ENCODE measurements at places on chromosomes 7 and 10.

GRCh38 chr7:127717502-127718339 is 65.7 kb downstream of the SND1 start:
- peak; percentile 10 for DNase-seq

GRCh38 chr10:44828508-44829142 is 82.5 kb upstream of the TMEM72 start:
- DNase-seq: no peak

DNA sequence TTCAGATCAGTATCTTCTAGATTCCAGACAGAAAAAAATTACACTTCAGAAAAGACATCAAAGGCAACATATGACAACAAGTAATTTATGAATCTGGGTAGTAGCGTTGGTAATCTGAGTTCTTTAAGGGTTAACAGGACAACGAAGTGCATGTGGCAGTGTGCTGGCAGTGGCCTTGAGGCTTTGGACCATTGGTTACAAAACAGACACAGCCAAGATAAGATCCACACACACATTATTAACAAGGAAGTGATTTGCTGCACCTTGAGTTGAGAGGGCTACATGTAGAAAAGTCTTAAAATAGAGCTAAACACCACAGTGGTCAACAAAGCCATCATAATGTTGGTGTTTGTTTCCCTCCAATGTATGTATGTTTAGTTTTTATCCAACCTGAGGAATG is 40.6 kb downstream of the AKR1D1 start:
- no peak for DNase-seq

DNA sequence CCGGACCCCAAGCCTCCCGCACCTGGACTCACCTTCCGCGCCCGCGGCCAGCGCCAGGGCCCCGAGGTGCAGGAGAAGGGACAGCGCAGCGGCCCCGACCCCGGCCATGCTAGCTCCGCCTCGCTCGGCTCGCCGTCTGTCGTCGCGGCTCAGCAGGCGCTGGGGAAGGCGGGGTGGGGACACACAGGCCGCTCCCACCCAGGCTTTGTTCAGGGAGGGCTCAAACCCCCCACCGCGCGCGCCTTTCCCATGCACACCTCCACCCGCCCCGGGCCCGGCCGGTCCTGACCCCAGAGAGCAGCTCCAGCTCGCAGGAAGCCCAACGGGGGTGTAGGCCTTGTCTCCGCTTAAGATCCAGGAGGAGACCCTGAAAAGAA is at the start of gene KCP:
Gene KCP (minus strand): TSS at position 141 of the 377 bp plus-strand sequence. CDS start 33 bp downstream, at position 108.
- DNase-seq: no peak

DNA sequence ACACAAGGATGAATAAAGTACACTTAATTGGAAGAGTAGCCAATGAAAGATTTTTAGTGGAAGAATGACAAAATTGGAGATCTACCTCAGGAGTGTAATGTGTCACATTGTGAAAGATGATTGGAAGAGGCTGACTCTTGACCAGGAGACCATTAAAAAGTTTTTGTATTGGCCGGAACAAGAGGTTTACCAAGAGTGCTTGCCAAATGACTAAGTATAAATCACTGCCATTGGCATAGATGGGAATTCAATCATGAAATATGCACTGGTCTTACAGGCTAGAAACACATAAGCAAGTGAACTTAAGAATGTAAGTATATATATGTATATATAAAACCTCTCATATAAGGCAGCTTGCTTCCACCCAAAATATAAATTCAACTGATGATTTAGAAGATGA is 58.7 kb upstream of the TFEC start:
- DNase-seq: no peak

DNA sequence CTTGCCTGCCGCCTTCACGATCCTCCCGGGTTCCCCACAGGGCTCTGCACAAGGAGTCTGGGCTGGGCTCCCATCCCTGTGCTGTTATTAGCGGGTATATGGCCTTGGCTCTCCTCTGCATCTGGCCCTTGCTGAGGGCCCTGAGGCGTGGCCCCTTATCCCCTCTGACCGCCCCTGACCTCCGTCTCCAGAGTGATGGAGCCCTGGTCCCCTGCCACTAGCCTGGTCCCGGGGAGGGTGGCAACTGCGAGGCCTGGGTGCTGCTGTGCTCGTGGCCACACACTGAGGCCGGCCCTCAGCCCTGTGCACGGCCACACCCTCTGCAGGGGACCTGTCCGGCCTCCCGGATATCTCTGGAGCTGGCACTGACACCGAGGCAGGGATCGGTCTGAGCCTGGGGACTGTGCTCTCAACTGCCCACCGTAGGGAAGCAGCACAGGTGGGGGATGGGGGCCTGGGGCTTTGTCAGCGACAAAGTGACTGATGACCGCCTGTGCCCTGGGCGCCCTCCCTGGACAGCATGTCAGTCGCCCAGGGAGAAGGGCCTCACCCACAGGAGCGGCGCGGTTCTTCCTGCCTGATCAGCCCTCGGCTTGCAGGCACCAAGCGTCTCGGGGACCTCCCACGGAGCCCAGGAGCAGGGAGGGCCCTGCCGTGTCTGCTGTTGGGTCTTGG is 72.4 kb downstream of the NKX6-2 start:
- DNase-seq: no peak

GRCh38 chr10:32326119-32326518 is 20.8 kb downstream of the EPC1 start:
- no peak for DNase-seq

DNA sequence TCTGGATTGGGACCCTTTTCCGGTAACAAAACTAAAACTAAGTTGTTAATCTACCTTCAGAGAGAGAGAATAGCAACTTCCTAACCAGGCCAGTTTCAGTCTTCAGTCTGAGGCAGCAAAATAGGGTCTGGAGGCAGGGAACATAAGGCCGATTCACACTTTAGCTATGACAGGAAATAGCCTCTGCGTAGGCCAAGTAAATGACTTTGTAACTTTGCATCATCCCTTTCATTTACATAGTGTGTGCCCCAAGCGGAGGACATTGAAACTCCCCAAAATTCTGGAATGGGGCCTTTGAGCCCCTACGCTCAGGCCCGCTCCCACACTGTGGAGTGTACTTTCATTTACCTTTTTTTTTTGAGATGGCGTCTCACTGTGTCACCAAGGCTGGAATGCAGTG is 1.7 kb upstream of the UPP1 start:
- DNase-seq: no peak

GRCh38 chr7:48150086-48150485 is 21.2 kb upstream of the ABCA13 start:
- DNase-seq: no peak

GRCh38 chr10:97450828-97451227 is 4.9 kb downstream of the ZDHHC16 start:
- no peak for DNase-seq

DNA sequence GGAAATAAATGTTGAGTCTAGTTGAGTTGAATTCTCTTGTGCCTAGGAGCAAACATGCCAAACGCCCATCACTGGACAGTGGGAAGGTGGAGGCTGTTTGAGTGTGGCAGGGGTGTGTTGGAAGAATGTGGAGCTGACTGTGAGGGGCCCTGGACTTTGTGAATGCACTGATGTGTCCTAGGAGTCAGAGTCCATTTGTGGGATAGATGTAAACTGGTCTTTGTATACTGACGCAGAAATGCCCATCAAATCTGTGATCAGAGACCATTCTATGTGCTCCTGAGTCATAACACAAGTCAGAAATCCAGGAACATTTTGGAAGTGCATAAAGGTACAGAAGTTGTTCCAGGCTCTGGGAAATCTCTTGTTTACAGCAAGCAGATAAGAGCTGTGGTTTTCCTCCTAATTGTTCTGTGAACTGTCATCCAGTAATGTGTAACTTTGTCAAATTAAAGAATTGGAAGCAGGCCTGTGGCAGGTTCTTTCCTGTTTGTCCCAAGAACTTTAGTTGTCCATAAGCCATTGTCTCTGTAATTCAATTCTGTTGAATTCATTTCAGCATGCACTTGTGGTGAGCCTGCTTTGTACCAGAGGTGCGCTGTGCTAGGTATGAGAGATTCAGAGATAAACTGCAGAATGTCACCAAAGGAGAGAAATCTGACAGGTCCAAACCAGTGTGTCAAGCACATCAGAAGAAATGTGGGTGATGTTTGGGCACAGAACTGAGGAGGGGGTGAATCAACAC is 7.6 kb downstream of the PRXL2A start:
- no peak for DNase-seq

DNA sequence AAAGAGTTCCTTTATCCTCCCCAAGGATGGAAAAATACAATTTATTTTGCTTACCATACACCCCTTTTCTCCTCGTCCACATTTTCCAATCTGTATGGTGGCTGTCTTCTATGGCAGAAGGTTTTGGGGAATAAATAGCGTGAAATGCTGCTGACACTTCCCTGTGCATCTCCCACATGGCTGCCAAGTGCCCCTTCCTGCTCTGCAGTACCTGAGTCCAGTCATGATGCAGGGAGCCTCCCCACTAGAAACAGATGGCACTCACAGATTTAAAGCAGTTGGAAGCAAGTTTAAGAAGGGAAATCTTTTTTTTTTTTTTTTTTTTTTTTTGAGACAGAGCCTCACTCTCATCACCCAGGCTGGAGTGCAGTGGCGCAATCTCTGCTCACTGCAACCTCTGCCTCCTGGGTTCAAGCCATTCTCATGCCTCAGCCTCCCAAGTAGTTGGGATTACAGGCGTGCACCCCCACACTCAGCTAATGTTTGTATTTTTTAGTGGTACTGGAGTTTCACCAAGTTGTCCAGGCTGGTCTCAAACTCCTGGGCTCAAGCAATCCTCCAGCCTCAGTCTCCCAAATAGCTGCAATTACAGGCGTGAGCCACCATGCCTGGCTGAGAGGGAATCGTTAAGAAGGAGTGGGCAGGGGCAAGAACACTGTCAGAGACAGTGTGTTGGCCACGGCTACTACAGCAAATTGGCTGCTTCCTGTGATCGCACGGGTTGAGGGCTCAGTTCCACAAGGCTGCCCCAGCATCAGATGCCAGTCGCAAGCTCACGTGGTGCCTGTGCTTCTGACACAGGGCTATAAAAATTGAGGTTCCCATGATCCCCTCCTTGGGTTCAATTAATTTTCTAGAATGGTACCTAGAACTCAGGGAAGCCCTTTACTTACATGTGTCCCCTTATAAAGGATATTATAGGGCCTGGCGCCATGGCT is 5.3 kb upstream of the PILRA start:
- no peak for DNase-seq

GRCh38 chr10:131901181-131901829 is 497 bp downstream of the PPP2R2D start:
- peak; percentile 40 for DNase-seq

- DNase-seq: no peak
Observed at GRCh38 chr10:34343764-34344163, 471.3 kb downstream of the PARD3 start.

- no peak for DNase-seq
Observed at GRCh38 chr7:21851559-21851967, 94.1 kb downstream of the CDCA7L start.

- DNase-seq: no peak
Observed at GRCh38 chr7:30738026-30738915, 13.7 kb upstream of the INMT start.

DNA sequence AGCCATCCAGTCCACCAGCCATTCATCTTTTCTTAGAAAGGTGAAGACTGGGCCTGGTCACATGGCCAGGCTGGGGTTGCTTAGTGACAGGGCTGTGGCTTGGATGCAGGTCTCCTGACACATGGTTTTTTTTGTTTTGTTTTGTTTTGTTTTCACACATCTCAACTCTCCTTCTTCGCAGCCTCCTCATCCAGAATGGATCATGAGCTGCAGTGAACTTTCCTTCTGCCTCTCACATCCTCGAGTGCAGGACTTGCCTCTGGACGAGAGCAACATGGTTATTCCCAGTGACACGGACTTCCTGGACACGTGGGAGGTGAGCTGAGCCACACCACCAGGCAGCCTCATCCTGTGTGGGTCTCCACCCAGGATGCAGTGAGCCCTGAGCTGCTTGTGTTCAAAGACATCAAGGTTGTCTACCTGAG is 9.5 kb downstream of the AKR1E2 start:
- DNase-seq: no peak

DNA sequence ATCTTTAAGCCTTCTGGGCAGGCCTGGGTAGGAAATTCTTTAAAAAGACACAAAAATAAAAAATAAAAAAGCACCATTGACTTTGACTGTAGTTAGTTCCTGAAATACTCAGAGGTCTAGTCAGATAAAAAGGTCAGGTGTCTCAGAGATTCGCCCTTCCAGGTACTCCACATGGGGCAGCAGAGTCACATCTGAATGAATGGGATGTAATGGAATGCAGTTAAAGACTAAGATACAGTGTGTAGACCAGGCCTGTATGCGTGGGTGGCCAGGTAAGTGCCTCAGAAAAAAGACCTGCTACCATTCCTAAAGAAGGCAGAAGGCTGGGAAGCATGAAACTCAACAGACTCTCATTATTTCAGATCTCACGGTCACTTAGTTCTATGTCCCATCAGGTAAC is 68.6 kb upstream of the SEM1 start:
- no peak for DNase-seq

DNA sequence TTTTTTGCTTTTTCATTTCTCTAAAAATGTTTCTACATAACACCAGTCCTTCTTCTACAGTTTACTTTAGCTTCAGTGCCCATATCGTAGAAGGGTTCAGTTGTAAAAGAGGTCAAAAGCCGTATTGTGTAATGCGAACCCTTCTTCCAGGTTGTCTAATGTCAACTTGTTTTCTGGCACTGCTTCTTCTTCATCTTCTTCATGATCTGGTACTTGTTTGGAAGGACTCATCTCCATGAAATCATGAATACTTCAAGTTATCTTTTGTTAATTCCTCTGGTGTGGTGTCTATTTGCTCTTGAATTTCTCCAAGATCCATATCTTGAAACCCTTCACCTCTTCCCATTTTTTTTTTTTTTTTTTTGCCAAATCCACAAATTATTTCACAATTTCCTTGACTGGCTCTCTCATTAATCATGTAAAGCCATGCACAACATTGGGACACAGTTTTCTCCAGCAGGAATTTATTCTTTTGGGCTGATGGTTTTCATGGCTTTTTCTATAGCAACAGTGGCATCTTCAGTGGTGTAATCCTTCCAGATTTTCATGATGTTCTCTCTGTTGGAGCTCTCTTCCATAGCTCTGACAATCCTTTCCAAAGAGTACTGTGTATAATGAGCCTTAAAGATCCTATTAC is 85.1 kb downstream of the CPED1 start:
- DNase-seq: no peak

- no peak for DNase-seq
Observed at GRCh38 chr7:105497016-105497415, 25.1 kb downstream of the PUS7 start.

DNA sequence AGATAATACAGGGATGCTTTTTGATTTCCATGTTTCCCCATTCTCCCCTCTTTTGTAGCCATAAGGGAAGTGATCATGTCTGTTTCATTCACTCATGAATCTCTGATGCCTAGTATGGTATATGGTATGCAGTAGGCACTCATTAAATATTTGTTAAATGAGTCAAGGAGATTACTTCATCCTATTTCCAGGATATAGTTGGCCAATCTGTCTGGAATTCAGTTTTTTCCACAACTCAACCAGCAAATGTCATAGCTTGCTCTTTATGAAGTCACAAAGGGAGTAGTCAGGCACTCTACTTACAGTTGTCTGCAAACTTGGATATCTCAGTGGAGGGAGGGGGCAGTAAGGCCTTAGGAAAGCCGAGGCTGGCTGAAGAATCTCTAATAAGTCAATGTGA is 853.6 kb downstream of the LRMDA start:
- DNase-seq: peak; percentile 71

GRCh38 chr10:63752318-63752717 is 231.1 kb downstream of the REEP3 start:
- DNase-seq: no peak
